M059J (cell line): ENCODE measurements at places on chromosomes 1 and 21. TPM values are rescaled to one million over a fixed set of nuclear protein-coding genes. Genes with fewer than 3 reads are reported as not detected.

- peak; percentile 38 for DNase-seq
Measured at GRCh38 chr1:220803401-220804201, 16.9 kb downstream of the MTARC1 start.

TRIM45 gene
- 1.5 and 4.2 TPM in 2 replicates for total RNA-seq

DNA sequence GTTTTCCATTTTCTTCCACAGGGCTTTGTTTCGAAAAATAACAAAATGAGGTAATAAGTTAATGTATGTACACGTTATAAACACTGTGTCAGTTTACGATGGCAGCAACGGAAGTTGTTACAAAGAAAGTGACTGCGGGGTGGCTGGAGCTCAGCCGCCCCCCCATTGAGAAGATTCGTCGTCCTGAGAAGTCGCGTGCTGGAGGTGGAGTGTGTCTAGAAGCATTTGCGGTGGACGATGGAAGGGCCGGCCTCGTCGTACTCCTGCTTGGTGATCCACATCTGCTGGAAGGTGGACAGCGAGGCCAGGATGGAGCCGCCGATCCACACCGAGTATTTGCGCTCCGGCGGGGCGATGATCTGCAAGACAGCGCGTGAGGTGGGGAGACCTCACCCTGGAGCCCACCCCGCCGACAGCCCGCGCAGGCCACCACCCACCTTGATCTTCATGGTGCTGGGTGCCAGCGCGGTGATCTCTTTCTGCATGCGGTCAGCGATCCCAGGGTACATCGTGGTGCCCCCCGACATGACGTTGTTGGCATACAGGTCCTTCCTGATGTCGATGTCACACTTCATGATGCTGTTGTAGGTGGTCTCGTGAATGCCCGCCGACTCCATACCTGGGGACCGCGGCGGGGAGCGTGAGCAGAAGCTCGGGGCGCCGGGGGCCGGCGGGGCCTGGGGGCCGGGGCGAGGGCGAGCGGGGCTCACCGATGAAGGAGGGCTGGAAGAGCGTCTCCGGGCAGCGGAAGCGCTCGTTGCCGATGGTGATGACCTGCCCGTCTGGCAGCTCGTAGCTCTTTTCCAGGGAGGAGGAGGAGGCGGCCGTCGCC lies 2.4 kb downstream of the ACTA1 start:
- DNase-seq = no peak

DNA sequence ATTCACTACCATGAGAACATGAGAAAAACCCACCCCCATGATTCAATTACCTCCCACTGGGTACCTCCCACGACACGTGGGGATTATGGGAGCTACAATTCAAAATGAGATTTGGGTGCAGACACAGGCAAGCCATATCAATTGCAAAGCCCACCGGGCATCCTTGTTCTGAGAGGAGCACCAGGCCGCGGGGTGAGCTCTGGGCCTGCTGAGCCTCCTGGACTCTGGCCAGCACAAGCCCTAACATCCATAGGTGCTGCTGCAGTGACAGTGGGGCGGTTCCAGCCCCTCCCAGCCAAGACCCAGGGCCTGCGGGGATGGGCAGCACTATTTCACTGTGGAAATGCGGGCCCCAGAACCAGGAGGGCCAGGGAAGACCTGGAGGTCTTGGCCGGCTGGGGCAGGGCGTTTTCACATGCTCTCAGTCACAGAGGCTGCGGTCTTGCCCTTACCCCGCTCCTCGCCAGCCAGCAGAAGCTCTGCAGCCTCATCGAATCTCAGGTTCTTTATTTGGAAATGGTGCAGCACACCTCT lies 103.8 kb downstream of the PCBP3 start:
- DNase-seq = no peak

DNA sequence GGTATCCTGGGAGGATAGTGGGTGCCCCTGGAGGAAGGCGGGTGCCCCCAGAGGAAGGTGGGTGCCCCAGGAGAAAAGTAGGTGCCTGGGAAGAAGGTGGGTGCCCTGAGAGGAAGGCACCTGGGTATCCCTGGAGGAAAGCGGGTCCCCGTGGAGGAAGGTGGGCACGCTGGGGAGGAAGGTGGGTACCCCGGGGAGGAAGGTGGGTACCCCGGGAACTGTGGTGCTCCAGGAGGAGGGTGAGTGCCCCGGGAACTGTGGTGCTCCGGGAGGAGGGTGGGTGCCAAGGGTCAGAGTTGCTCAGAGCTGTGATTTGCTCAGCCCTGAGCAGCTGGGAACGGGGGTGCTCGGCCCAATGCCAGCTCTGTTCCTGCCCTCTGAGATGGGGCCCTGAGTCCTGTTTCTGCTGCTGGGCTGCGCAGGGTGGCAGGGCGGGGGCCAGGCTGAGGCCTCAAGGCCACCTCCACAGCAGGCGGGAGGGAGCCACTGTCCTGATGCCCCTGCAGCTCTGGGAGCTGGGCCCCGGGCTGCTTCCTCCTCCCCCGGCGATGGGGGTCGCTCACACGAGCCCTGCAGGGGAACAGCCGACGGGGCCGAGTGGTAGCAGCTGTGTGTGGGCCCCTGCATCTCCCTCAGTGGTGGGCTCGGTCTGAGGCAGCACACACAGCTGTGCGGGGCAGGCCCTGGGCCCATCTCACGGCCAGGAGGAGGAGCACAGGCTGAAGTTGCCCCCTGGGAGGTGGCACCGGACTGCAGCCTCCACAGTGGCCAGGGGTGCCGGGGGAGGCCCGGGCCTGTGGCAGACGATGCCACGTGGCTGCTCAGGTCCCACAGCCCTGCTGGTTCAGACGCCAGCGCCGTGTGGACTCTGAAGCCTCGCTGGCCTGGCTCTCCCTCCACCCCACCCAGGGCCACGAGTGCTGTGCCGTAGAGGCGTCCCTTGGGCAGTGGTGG lies 57.4 kb downstream of the SLX9 start:
- no peak for DNase-seq

DNA sequence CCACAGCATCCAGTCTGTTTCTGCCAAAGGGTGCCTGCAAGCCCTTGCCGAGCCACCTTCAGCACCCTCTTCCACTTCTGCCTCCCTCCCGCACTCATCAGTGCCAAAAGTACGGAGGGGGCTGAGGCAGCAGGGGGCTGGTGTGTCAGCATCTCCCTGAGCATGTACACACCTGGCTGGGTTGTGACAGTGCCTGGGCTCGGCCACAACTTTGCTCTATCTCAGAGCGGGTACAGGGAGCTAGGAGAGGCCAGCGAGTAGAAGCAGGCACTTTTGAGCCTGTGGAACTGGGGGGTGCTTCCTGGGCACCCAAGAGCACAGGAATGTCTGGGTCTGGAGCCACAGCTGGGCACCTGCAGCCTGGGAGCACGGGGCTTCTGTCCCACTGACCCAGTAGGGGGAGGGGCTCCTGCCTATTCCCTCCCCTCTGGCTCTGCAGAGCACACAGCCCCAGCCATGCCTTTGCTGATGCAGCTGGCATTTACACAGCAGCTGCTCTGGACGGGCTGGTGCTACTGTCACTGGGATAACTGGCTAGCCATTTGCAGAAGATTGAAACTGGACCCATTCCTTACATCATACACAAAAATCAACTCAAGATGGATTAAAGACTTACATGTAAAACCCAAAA lies 319.8 kb upstream of the RRP15 start:
- no peak for DNase-seq
